ENCODE measurements at places on chromosomes 11 and 22.
A peak's percentile ranks its signal among the peaks of the same experiment; 100 is the strongest.

- DNase-seq: no peak
These were observed 297.7 kb downstream of the CTTN start for GRCh38 chr11:70696076-70696475.

GRCh38 chr11:8218840-8219239 lies 44.8 kb downstream of the LMO1 start:
- DNase-seq: no peak

- no peak for DNase-seq
These were observed 699.1 kb downstream of the FAM181B start for GRCh38 chr11:82034527-82034926.

DNA sequence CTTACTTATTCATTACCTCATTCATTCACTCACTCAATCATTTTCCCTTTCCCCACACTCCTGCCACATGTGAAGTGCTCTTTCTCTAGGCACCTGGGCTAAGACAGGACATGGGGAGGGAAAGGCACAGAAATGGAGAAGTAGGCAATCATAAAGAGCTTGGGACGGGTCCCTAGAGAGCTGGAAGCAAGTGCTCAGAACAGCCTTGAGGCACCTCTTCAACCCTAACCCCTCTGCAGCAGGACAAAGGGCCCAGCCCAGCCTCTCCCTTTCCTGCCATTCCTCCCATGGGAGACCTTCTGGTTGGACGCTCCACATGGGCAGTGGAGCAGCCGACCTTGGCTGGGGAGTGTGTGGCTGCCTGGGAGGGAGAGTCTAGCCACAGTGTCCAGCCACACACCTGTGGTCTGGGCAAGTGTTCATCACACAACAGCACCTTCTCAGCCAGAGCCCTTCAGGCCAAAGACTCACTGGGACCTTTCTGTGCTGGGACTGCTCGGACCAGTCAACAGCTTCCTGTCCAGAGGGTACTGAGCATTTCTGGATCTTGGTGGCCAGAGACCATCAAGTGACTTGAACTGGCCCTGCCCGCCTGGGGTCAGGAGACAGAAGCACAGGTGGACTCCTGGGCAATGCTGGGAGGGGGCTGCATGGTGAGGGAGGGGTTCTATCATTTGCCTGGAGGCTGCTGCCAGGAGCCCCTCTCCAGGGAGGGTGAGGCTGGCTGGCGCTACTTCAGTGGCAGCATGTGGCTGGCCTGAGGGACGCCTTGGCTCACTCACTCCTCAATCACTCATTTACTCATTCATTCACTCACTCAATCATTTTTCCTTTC lies 1.0 kb upstream of the MUC5AC start:
- DNase-seq: no peak

DNA sequence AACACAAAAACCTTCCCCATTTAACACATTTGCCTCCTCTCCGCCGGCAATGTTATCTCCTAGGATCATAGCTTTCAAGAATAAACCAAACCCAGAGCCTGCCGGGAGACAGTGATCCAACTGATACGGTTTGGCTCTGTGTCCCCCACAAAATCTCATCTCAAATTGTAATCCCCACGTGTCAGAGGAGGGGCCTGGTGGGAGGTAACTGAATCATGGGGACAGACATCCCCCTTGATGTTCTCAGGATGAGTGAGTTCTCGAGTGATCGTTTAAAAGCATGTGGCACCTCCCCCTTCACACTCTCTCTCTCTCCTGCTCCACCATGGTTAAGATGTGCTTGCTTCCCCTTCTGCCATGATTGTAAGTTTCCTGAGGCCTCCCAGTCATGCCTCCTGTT lies 33.3 kb downstream of the RBFOX2 start:
- DNase-seq: no peak

GRCh38 chr11:73197348-73197747 lies 20.7 kb upstream of the P2RY2 start:
- DNase-seq: no peak

GRCh38 chr22:41940832-41941765 lies 5.9 kb downstream of the CENPM start:
- DNase-seq: peak; percentile 68

DNA sequence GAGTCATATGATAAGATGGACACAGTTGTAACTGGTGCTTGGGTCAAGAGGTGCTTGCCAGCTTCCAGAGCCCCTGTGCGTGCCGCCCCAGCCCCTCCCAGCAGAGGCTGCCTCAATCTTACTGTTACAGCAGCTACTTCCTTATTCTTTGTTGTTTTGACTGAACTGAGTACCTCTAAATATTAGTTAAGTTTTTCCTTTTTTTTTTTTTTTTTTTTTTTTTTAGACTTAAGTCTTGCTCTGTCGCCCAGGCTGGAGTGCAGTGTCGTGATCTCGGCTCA lies 8.8 kb downstream of the ZBED4 start:
- no peak for DNase-seq

- DNase-seq: no peak
These were observed 5.4 kb downstream of the GRK2 start for GRCh38 chr11:67271541-67272284.

DNA sequence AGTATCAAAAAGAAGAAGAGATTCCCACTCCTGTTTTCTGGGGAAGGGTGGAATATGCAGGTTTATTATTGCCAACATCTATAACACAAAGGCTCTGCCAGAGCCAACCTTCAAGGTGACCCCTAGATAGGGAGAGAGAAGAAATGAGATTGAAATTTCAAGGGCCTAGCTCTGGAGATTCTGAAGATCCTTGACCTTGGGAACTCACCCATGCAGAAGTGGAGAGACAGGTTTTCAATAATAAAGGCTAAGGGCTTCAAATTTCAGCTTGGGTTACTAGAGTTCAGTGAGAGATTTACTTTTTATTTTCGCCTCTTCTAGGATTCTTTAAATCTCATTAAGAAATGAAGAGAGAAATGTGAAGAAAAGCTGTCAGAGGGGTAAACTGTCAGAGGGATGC lies 98.4 kb downstream of the CD44 start:
- DNase-seq: no peak

DNA sequence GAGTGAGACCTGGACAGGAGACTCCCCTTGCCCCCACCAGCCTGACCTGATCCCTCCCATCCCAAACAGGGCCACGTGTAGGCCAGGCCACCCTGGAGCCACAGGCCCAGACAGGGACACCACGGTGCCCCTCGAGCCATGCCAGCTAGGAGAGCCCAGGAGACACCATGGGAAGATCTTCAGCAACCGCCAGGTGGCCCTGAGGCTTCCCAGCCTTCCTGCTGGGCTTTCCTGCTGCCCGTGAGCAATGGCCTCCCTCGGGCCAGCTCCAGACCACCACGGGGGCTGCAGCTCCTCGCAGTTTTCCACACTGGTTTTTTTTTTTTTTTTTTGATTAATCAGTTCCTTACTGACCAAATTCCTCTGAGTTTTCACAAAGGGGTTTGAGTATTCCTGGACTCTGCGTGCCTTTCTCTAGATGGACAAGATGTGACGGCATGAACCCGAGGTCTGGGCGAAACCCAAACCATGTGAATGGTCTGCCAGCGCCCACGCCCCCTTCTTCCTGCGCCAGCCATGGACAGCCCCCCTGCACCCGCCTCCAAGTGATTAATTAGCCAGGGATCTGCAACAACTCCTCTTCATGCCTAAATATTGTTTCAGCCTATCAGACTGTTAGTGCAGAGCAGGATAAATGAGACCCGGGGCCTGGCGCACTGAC lies 40.9 kb downstream of the TBX1 start:
- no peak for DNase-seq

DNA sequence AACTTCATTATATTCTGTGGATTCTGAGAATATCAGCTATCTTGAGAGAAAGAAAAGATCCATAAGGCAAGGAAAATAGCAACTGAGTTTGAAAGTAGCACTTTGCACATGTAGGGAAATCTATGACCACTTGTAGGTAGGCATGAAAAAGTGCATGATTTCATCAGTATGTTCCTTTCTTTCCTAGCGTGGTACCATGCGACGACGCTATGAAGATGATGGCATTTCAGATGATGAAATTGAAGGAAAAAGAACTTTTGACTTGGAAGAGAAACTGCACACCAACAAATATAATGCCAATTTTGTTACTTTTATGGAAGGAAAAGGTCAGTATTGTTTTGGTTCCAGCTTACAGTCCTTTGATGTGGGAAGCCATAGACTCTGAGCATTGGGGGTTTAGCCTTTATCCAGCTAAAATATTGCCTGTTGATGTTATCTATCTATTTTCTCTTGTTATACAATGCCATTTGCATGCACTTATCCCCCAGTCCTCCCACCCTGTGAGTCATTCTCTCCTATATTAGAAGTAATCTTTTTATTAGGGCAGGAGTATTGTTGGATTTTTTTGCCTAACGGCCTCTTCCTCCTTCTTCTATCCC lies 60.9 kb downstream of the KDM2A start:
- no peak for DNase-seq

- DNase-seq: no peak
These were observed 16.9 kb upstream of the SPTY2D1 start for GRCh38 chr11:18650859-18651557.

DNA sequence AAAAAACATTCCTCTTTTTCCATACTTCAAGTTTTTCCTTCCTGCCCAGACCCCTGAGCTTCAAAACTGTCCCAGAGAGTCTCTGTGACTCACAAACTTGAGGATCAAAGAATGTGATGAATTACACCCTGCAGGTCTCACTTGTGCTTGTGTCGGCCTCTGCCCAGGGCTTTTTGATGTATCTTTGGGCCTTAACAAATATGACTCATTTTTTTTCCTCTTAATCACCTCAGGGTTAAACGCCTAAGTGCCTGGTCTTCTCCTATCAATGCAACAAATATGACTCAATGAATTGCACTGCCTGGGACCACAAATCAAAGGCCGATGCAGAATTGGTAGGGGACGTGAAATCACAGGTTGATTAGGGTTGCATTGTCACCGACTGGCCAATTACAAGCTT lies 267.7 kb downstream of the LARGE1 start:
- no peak for DNase-seq
